ENCODE measurements at places on chromosomes 5 and 9. TPM values are rescaled to one million over a fixed set of nuclear protein-coding genes. Genes with fewer than 3 reads are reported as not detected.

The SOX30 gene
- total RNA-seq: not detected

The CCDC152 gene
- total RNA-seq: not detected

The FGF10 gene
- 3.8 TPM for total RNA-seq

The ALDH7A1 gene
- total RNA-seq: 169 TPM

The EGFLAM gene
- 9.1 TPM for total RNA-seq

The FCN1 gene
- total RNA-seq: not detected

The CDH9 gene
- 0.14 TPM for total RNA-seq

The TRIM23 gene
- 12.7 TPM for total RNA-seq

The C9orf153 gene
- total RNA-seq: 0.19 TPM

The GDNF gene
- total RNA-seq: 0.65 TPM

The AFAP1L1 gene
- 11.6 TPM for total RNA-seq

The SCGB3A2 gene
- total RNA-seq: not detected

The SLC25A2 gene
- 0.72 TPM for total RNA-seq

The HACD4 gene
- total RNA-seq: 0.75 TPM

The STXBP1 gene
- 56.1 TPM for total RNA-seq

The ZFP37 gene
- 8.4 TPM for total RNA-seq

- DNase-seq: no peak
These were observed 19.7 kb upstream of the PHYKPL start for GRCh38 chr5:178252258-178252657.

- DNase-seq: no peak
These were observed 644.9 kb downstream of the CCDC171 start for GRCh38 chr9:16197578-16198370.

DNA sequence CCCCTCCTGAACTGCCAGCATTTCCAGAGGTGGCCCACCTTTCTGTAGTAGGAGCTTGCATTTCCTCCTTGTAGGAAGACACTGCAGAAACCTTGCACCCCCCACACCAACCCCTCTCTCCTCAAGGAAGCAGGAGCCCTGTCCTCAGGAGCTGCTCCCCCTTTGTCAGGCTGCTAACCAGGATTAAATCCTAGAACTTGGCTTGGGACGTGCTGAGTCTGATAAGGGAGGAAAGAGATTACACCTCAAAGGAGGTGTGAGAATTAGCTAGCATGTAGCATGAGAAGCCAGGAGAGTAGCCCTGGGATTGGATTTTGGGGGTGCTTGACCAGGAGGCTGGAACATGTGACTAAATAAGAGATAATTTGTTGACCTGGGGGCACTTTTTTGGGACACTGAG is 119.8 kb upstream of the ALDH1B1 start:
- no peak for DNase-seq

GRCh38 chr5:16897284-16897704 is 38.8 kb downstream of the MYO10 start:
- DNase-seq: no peak

DNA sequence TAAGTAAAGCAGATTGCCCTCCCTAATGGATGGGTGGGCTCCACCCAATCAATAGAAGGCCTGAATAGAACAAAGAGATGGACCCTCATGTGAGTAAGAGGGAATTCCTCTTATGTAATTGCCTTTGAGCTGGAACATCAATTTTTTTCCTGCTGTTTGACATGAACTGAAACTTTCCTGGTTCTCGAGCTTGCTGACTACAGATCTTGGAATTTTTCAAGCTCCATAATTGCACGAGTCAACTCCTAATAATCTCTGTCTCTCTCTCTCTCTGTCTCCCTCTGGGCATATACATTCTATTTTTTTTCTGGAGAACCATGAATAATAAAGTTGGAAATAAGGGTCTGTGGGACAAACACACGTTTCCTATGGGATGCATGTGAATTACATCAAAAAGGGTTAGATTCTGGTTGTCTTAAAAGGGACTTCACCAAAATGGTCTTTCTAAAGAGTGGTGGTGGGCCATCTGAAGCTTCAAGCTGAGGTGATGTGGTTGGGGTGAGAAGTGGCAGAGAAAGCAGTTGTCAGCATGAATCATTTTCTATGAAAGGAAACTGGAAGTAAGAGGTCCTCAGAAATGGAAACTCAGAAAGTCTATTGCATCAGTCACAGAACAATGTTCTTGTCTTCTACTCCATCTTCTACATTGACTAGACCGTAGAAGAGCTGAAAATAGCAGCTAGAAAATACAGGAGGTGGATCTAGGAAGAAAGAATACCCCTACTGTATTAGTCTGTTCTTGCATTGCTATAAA is 47.0 kb upstream of the HOMER1 start:
- no peak for DNase-seq

DNA sequence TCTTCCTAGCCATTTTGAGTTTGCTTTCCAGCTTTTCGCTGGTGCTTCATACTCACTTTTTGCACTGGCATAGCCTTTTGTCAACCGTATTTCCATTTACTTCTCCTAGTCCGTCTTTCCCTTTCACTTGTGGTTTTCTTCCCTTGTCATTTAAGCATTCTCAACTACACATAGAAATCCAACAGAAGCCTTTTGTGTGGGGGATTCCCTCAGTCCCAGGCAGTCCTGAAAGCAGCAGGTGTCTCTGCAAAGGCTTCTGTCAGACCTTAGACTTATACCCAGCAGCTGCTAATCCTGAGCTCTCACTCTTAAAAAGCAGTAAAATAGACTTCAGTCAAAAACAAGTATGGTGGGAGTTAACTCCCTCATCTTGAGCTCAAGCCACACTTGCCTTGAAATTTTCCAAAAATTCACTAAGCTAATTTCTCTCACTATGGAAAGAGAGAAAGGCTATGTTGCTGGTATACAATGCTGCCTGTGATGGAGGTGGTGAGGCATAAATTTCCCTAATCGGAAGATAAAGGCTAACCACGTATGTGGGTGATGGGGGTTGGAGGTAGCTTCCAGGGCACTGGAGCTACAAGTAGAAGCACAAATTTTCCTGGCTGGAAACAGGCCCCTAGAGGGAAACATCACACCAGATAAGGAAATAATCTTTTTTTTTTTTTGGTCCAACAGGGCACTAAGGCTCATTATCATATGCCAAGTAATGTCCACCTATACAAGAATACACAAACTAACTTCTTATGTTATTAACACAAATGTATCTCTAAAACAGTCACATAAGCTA is 34.8 kb upstream of the IFNK start:
- no peak for DNase-seq

- no peak for DNase-seq
These were observed 264.6 kb downstream of the NDUFS4 start for GRCh38 chr5:53825016-53825415.

DNA sequence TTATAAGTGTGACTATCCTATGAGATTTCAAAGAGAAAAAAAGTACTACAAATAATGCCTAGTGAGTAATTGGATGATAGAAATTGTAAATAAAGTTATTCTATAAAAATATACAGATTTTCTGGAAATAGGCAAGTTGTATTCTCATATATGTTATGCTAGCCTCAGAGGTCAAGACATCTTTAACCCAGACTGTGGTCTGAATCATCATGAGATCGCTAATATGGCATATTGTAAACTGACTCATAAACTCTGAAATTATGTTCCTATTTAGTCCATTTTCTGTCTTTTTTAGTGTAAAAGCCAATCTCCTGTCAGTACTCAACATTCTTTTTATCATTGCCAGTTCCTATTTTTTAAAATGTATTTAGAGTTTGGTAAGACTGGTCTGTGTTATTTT is 14.2 kb downstream of the LOX start:
- DNase-seq: no peak

GRCh38 chr9:38651400-38652042 is 31.1 kb upstream of the ANKRD18A start:
- DNase-seq: no peak

- DNase-seq: no peak
These were observed 18.3 kb upstream of the ZFYVE16 start for GRCh38 chr5:80389580-80389979.

- DNase-seq: no peak
These were observed 47.5 kb downstream of the SPATA31D1 start for GRCh38 chr9:82036086-82036485.

DNA sequence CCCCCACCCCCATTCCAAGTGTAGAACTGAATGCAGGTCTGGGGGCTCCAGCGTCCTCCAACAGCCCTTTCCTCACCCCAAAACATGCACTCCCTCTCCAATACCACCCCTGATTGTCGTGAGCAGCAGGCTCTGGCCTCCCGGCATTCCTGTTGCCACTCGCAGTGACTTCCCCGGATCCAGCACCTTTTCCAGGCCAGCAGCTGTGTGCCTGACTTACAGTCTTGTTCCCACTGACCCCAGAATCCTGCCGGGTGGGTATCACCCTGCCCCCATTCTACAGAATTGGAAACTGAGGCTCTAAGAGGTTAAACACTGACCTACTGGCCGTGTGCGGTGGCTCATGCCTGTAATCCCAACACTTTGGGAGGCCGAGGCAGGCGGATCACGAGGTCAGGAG is 127.2 kb downstream of the OLFM1 start:
- no peak for DNase-seq

- DNase-seq: no peak
These were observed 29.6 kb upstream of the GRXCR2 start for GRCh38 chr5:145902421-145902820.

DNA sequence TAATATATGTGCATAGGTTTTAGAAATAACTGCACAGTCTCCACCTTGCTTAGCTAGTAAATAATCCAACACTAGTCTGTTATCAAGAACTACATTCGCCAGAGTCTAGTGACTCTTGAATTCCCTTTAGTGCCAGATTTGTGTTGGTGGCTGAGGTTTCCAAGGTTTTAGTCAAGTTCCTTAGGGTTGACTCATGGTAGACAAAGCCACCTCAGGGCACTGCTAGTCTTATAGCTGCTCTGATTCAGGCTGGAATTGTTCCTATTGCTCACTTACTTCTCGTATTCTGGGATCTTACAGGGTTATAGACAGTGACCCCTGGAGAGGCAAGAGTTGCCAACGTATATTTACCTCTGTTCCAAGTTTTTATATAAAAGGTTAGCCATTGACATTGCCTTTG is 1369.8 kb upstream of the CDH9 start:
- no peak for DNase-seq

DNA sequence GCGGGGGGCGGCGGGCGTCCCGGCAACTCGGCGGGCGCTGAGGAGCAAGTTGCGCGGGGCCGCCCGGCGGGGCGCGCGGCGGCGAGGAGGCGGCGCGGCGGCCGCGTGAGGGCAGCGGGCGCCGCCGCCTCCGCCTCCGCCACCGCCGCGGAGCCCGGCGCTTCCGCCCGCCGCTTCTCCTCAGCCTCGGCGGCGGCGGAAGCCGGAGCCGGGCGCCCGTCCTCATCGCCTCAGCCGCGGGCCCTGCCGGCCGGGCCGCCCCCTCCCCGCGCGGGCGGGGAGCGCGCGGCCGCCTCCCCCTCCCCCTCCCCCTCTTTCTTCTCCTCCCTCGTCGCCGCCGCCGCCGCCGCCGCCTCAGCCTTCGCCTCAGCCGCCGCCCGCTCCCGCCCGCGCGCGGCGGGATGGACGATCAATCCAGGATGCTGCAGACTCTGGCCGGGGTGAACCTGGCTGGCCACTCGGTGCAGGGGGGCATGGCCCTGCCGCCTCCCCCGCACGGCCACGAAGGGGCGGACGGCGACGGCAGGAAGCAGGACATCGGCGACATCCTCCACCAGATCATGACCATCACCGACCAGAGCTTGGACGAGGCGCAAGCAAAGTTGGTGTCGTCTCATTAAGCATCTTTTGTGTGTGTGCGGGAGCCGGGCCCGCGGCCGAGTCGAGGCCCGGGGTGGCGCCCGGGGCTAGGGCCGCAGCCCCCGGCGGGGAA is at the start of gene PBX3:
Gene PBX3, plus strand, starts transcription at position 321 of the 712 bp plus-strand sequence.
- peak; percentile 48 for DNase-seq

- DNase-seq: no peak
These were observed 35.5 kb downstream of the TTC1 start for GRCh38 chr5:160044391-160044804.

- no peak for DNase-seq
These were observed 32.0 kb downstream of the HAVCR1 start for GRCh38 chr5:157026789-157027424.

GRCh38 chr5:147911427-147911826 is 5.1 kb upstream of the C5orf46 start:
- DNase-seq: no peak

GRCh38 chr5:10199692-10200091 is 50.0 kb downstream of the ATPSCKMT start:
- DNase-seq: no peak

GRCh38 chr5:123756318-123756665 is 244.3 kb downstream of the CSNK1G3 start:
- no peak for DNase-seq

- DNase-seq: no peak
These were observed 72.4 kb upstream of the MPDZ start for GRCh38 chr9:13351778-13352386.

DNA sequence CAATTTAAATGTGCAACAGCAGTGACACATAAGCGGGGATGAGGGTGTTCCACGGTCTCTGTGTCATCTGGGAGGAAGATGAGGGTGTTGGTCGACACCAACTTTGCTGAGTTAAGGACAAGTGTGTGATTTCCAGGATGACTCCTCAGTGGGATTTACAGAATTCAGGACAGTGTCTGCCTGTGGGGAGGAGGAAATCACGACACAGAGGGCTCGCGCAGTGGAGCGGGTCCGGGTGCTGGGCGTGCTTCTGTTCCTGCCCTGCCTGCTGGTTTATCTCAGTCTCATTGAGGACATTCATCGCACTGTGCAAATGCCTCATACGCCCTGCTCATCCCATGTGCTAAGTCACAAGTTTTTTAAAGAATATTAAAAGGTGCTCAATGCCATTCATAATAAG is 73.7 kb upstream of the ADAMTS2 start:
- no peak for DNase-seq

- no peak for DNase-seq
These were observed 153.8 kb downstream of the HSPA4 start for GRCh38 chr5:133205649-133206048.

DNA sequence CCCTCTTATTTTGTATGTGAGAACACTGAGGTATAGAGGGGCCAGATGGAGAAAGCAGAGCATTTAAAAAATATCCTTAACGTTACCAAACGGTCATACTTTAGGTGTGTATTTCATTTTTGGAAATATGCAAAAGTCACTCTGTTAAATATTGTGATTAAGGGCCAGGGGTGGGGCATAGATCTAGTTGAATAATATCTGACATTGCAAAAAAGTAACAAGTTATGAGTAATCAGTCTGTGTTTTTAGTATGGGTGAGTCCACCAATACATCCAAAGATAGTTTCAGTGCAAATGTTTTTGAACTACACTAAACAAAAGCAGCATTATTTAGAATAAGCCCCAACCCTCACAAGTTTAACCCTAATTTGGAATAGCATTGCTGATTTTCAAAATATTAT is 45.3 kb upstream of the CCDC112 start:
- no peak for DNase-seq

- no peak for DNase-seq
These were observed 109.1 kb downstream of the DOCK2 start for GRCh38 chr5:169746147-169746694.

- DNase-seq: no peak
These were observed 9.9 kb downstream of the SLC6A3 start for GRCh38 chr5:1435369-1435768.

DNA sequence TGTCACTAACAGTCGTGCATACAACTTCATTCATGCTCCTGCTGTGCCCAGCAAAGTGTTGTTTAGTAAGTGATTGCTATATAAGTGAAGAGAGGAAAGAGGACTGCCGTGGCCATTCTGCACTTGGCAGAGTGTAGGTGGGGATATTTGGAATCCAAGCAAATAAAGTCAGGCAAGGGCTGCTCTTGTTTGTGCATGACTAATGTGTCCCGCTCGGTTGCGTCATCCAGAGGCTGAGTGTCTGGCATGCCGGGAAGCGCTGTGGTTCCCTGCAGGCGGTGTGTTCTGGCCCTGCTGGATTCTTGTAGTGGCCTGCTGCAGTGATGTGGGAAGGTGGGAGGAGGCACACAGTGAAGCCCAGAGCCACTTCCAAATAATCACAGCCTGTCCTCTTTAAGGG is 136.9 kb upstream of the ANKH start:
- DNase-seq: no peak
